ENCODE measurements at places on chromosomes 7 and 10.

GRCh38 chr7:24769851-24770250 lies 12.6 kb upstream of the GSDME start:
- DNase-seq: no peak

GRCh38 chr7:129517931-129518330 lies 15.6 kb downstream of the SMKR1 start:
- no peak for DNase-seq

- no peak for DNase-seq
These were observed 786 bp downstream of the TAF3 start for GRCh38 chr10:7819121-7819460.

DNA sequence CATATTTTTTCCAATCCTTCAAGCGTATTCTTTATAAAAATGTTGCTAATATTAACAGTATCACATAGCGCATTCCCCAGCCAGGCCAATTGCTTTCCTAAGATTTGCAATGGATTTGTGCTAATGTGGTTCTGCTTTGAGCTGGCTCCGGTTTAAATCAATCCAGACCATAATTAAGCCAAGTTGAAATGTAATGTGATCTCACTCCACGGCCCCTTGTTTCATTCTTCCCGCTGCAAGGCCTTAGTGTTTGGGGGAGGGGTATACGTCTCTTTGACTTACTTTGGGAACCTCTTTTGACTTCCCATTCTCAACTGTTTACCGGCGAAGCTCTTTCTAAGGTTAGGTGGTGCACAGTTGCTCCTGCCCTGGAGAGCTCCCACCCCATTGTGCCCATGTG lies 86.4 kb downstream of the PRPF18 start:
- DNase-seq: no peak

GRCh38 chr10:12848439-12849173 lies 152.9 kb downstream of the CCDC3 start:
- DNase-seq: no peak

GRCh38 chr7:126228356-126229061 lies 1024.2 kb downstream of the GRM8 start:
- no peak for DNase-seq

DNA sequence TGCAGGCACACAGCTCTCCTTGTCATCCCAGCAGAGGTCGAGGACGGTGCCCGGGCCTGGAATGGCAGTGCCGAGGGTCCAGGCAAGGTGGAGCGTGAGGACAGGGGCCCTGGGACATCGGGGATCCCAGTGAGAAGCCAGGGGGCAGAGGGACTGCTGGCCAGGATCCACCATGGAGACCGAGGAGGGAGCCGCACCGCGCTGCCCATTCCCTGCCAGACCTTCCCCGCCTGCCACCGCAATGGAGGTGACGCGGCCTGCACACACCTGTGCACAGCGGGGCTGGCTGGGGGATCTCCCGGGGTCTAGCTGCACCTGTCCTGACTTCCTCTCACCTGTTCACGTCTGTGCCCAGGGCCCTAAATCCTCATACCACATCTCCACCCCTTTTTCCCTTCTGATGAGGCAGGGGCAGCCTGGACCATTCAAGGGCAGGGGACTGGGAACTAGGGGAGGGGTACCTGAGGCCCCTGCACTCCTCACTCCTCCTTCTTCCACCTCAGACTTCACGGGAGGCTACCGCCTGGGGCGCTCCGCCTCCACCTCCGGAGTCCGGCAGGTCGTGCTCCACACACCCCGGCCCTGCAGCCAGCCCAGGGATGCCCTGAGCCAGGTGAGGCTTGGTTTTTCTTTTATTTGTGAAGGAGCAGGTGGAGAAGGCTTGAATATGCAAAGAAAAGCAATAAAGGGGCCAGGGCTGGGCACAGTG lies 6.9 kb downstream of the NYAP1 start:
- no peak for DNase-seq

DNA sequence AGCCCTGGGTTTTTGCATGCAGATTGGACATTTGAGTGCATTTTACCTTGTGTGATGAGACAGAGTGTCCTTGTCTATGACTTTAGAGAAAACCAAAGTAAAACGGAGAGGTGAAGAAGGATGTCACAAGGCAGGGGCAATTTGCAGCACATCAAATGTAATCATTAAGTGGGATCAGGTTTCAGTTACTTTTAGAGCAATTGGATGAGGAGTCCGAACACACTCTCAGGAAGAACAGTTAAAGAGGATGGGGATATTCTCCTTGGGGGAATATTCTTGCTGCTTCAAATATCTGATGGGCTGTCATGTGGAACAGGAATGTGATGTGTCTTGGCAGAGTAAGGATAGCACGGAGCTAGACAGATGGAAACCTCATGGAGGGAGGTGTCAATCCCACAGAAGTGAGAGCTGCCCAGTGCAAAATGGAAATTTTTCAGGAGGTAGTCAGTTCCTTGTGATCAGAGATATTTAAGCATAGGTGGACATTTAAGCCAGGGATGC lies 757 bp downstream of the RAB19 start:
- no peak for DNase-seq

- no peak for DNase-seq
These were observed 135.1 kb upstream of the NPS start for GRCh38 chr10:127414024-127414423.

DNA sequence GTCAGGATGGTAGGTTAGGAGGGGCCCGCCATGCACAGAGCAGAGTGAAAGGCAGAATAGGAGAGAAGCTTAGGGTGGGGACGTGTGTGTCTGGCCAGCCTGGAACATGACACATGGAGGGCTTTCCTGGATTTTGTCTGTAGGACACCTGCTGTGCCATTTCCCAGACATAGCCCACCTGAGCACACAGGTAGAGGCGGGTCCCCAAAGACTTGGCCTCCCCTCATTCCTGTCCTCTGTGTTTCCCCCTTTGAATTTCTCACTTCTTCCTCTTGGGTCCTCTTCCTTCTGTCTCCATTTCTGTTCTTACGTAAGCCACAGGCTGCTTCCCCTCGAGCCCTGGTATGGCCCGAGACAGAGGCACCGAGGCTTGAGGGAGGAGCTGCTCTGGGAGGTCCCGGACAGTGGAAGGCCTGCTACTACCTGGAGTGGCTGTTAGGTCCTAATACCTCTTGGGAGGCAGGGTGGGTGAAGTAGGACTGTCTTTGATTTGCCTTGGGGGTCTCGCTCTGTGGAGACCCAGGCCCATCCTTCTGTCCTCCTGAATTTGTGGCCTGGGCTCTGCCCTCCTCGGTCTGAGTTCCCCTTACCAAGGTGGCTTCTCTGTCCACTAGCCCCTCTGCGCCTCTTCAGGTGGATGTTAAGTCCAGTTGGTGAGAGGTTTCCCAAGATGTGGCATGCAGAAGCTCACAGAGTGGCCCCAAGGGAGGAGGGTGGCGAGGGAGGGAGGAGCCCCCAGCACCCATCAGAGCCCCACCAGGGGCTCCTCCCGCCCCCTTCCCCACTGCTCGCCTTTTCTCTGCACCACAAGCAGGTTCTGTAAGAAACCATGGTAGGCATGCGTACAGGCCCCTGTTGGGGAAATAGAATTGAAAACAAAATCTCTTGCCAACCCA lies 5.5 kb downstream of the ZNF775 start:
- no peak for DNase-seq

DNA sequence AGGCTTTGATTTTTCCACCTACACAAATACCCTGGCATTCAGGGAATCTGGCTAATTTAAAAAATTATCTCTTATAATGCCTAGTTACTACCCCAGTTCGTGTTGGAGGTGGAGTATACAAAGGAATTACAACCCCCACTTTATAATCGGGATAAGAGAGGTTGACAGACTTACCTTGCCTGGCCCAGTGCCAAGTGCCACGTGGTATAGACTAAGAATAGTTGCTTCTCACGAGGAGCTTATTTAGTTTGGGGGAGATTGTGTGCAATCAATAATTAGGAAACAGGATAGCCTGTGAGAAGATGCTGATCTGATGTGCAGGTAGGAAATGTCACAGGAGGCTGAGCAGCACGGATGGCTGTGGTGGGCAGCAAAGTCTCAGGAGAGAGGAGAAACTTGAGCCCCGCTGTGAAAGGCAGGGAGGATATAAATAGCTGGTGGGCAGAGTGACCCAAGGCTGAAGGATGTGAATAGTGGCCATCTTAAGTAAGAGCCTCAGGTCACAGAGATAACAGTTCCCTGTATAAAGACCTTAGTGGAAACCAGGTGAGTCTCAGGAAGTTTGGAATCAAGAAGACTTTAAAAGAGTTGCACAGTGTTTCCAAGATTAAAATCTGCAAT lies 11.3 kb upstream of the ATXN7L1 start:
- no peak for DNase-seq

DNA sequence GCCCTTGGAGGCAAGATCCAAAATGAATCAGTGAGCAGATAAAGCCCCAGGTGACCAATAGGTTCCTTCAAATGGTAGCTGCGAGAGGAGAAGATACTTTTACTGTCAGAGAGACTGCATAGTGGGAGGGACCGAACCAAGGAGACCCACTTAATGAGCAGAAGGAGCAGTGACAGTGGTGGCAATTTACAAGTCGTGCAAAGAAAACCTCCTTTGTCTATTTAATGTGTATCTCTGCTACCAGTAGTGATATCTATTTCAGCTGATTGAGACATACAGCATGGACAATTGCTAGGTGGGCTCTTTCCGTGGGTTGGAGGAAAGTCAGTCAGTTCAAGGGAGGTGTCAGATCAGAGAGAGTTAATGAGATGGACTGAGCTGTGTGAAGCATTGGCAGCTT lies 480.4 kb downstream of the GATA3 start:
- DNase-seq: no peak

- DNase-seq: no peak
These were observed 131.4 kb downstream of the ADAM12 start for GRCh38 chr10:126256864-126257263.

- DNase-seq: no peak
These were observed 210.2 kb downstream of the MDFIC start for GRCh38 chr7:115132096-115132495.

DNA sequence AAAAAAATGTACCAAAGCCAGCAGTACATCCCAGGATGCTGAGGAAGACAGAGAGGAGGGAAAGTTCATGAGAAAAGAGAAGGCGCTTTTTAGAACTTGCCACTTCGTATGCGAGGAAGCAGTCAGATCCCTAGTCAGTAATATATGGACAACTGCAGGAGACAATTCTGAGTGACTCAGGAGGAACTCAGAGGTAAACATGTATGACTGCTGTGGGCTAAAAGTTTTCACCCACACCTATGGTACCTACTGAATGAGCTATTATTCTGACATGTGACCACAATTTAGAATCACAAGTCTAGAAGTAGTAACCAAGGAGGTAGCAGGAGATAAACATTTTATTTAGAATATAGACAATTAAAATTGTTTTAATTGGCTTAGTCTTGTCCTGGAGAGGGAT lies 126.5 kb downstream of the ICA1 start:
- DNase-seq: no peak

GRCh38 chr7:2016021-2016631 lies 216.6 kb downstream of the MAD1L1 start:
- DNase-seq: no peak

DNA sequence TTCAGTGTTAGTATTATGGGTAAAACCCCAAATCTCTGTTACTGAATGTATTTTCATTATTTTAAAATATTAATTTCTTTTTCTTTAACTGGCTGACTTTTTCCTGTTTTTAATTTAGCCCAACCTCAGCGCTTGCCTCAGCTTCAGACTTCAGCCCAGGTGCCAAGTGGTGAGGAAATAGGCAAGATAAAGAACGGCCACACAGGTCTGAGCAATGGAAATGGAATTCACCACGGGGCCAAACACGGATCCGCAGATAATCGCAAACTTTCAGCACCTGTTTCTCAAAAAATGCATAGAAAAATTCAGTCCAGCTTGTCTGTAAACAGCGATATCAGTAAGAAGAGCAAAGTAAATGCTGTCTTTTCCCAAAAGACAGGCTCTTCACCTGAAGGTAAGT lies 57.5 kb downstream of the MDFIC start:
- no peak for DNase-seq

DNA sequence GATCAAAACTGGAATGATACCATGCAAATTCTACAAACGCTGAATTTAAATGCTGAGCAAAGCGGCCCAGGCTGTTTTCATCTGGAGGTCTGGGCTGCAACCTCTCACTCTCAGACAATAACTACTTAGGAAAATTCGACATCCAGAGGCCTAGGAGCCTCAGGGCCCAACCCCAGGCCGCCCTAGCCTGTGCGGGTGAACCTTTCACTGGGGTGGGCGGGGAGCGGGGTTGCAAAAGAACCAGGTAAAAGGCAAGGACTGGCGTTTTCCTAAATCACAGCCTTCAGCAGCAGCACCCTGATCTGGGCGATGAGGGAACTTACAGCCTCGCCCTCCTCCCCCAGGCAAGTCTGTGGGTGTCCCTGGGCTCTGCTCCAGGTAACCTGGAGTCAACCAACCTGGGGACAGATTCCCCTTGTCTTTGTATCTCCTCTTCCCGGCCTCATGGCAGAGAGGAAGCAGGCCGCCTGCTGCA lies 33.4 kb downstream of the CALML5 start:
- no peak for DNase-seq

DNA sequence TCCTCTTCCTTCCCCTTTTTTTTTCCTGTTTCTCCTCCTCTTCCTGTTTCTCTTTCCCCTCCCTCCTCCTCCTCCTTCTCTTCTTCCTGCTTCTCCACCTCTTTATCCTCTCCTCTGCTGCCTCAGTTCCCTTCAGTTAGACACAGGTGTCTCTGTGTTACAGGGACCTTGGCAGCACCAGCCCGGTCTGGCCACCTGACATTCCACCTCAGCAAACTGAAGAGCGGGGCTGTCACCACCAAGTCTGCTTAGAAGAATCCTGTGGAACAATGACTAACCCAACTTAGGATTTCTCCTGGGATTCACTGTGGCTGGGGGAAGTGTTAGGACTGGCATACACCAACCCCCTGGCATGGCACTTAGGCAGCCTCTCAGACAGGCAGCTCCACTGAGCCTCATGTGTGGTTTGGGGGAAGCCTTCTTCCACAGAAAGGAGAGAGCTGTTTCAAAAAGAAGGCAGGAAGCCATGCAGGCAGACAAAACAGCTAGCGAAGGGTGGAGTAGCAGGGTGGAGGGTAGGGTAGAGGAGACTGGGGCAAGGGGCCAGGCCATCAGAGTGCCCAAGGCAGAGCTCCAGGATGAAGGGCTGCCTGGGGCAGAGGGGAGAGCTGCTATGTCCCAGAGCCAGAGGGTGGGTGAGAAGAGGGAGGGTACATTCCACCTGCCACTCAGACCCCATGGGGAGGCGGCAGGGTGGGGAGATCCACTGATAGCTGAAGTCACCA lies 13.2 kb upstream of the GDF10 start:
- DNase-seq: no peak

- no peak for DNase-seq
These were observed 40.3 kb downstream of the PRF1 start for GRCh38 chr10:70562036-70562755.

DNA sequence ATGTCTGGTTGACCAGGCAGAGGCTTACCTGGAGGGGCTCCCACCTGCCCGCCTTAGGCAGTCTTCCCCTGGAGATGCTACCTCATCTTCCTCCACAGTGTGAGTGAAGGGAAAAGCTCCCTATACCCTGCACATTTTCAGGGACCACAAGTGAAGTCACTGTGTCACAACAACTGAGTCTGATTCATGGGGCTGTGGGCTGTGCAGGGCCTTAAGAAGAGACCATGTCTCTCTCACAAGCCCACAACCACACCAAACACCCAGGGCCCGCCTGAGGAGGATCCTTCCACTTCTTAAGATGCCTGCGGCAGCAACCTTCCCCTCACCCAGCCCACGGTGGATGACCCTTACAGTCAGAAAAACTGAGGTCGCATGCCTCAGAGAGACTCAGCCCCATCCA lies 118.3 kb downstream of the KMT2E start:
- DNase-seq: no peak
